NCI-H187 (cell line): ENCODE measurements at places on chromosomes 3 and 15.
A peak's percentile ranks its signal among the peaks of the same experiment; 100 is the strongest.

DNA sequence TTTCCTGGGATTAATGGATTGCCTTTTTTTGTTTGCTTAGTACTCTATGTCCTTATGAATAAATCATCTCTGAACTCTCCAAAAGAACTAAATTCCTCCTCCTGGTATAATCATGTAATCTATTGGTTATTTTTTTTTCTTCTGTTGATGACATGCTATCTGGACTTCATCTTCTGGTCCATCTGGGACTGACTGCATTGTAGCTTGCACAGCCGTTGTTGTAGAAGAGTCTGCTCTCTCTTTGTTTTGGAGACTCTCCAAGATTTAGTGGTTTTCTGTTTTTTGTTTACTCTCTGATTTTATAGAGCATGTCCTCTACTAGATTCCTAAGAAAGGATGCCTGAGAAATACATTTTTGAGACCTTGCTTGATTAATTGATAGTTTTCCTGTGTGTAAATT is 19.1 kb downstream of the IREB2 start:
- no peak for DNase-seq

DNA sequence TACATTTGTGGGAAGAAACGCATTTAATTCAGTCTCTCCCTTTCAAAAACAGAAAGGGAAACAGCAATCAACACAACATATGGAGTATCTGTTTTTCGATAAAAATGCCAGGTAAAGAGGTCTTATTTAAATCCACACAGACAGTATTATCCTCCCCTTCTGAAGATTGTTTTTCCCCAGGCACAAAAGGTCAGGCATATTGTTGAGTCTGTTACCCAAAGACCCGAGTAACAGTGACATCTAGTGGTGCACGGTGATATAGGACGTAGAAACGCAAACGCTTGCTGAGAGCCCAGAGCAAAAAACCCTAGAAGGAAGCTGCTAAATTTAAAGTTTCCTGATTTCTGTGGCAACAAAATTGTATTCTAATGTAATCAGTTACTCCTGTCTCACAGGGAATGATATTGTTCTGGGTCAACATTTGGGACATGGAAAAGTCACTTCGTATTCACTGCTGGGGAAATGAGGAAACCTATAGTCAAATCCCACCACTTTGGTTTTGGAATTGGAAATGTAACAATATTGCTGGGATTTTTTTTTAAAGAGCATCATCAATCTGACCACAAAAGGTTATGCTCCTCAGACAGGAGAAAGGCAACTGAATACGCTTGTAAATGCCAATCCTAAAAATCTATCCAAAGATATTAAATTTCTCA is 312.7 kb upstream of the CCDC54 start:
- peak; percentile 60 for DNase-seq

DNA sequence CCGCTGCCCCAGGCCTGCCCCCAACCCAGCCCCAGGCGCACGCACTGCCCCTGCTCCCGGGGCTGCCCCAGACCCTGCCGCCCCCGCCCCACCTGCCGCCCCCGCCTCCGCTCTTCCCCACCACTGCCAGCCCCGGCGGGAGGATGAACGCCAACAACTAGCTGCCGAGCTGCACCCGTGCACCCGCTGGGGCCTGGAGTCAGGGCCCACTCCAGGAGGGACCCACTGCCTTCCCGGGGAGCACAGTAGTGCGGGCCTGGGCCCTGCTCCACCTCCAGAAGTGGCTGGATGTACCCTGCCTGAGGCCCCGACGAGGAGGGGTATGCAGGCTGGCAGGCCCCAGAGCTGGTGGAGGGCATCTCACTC is 10.9 kb downstream of the ZBTB47 start:
- DNase-seq: no peak

DNA sequence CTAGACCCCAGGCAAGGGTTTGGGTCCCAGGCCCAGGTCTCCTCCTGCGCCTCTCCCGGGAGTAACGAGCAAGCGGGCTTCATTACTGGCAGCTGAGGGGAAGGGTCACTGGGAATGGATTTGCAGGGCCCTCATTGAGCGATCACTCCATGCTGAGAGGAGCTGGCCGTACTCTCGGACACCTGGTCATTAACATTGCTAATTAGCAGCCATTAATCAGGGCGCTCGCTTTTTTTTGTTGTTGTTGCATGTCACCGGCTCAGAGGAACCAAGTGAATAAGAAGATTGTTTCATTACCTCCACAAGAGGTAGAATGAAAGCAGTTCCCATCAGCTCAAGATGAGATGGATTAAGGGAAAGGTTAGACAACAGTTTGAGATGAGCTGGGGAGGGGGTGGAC is 293.0 kb upstream of the ATP11B start:
- DNase-seq: no peak

DNA sequence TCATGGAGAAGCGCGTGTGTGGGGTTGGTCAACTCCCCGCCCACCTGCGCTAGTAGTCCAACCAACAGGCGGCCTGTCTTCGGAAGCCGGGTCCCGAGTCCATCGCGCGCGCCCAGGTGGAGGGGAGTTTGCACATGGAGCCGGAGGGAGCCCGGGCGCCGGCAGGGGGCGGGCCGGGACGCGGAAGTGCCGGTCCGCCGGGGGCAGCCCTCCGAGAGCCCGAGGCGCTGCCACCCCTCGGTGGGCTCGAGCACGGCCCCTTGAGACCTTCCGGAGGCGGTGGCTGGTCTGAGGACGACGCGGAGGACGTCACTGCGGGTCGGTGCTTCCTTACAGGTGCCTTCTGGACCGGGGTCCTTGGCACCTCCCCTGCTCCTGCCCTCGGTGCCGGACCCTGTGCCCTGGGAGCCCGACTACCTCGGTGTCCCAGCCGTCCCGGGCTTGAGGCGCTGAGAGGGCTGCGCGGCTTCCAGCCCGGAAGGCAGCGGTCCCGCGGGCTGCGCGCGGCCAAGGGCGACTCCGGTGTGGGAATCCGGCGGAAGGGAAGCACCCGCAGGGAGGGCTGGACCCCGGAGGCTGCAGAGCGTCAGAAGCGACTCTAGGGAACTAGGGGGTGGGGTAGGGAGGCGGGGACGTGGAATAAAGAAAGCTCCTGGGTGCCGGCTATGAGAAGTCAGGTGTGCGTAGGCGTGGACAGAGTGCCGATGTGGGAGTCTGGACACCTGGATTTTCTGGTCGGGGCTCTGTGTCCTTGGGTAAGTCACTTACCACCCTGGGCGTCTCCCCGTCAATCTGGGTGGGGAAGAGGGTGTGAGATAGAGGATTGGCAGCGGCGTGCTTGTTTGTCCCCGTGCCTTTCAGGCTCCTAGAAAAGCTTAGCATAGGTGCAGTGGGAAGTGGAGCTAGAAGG is 212.3 kb downstream of the FGF12 start:
- peak; percentile 68 for DNase-seq

GRCh38 chr3:46935989-46936558 is 40.5 kb downstream of the CCDC12 start:
- DNase-seq: no peak

GRCh38 chr15:43463507-43463906 is 29.4 kb downstream of the TP53BP1 start:
- no peak for DNase-seq

GRCh38 chr3:111594781-111595180 is 365 bp downstream of the ZBED2 start:
- DNase-seq: no peak

GRCh38 chr3:196339493-196340254 is 1.5 kb upstream of the TM4SF19 start:
- DNase-seq: no peak

- DNase-seq: no peak
These were observed 460.3 kb upstream of the IL12A start for GRCh38 chr3:159528251-159528895.

DNA sequence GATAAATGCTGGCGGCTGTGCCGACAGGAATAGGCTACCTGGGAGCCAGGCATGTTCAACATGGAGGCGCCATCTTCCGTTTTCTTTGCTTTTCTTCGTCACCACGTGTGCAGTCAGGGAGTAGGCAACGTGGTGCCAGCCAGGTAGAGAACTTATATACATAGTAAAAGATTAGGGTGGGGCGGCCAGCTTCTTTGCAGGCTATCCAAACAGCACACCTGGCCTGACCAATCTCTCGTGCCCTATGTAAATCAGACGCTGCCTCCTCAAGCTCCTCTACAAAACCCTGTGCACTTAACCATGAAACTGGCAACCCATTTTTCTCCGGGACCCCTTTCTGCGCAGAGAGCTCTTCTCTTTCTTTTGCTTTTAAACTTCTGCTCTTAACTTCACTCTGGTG is 28.6 kb upstream of the OR5K4 start:
- DNase-seq: no peak

GRCh38 chr3:64151342-64151871 is 73.9 kb downstream of the PRICKLE2 start:
- no peak for DNase-seq

- no peak for DNase-seq
These were observed 44.3 kb upstream of the DYNC1LI1 start for GRCh38 chr3:32614956-32615355.

GRCh38 chr15:88661041-88661700 is 22.4 kb downstream of the ISG20 start:
- DNase-seq: no peak

DNA sequence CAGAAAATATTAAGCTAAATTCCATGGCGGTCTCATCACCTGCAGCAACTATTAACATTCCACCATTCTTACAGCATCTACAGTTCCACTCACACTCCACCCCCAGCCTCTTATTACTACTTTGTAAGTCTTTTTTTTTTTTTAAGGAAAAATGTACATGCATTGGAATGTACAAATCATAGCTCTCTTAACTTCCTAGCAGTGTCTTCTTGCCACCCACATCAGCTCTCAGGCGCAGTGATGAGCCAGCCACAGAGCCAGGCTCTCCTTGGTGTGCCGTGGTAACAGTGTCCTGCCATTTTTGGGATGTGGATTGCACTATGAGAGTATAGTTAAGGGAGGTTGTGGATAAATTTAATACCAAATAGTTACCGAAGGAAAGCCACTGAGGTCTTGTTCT is 17.8 kb downstream of the ABHD17C start:
- DNase-seq: no peak

DNA sequence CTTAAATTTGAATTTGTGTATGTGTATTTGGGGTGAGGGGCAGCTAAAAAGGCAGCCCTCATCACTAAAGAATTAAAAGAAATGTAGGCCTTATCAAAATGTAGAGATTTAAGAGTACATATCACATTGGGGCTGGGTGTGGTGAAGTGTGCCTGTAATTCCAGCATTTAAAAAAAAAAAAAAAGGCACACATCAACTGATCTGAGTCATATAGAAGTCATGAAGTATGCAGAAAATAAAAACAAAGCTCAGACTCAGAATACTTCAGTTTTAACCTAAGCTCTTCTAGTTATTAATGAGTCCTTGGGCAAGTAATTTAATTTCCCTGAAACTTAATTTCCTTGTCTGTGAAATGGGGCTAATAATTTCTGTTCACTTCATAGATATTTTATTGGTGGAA is 31.6 kb downstream of the SLC24A1 start:
- DNase-seq: no peak
